NK-92 treated with Interleukin-12 subunit alpha and Interleukin-12 subunit beta, amount 100 ng/mL, for 24 hours (cell line): ENCODE measurements at places on chromosomes 4 and X.

DNA sequence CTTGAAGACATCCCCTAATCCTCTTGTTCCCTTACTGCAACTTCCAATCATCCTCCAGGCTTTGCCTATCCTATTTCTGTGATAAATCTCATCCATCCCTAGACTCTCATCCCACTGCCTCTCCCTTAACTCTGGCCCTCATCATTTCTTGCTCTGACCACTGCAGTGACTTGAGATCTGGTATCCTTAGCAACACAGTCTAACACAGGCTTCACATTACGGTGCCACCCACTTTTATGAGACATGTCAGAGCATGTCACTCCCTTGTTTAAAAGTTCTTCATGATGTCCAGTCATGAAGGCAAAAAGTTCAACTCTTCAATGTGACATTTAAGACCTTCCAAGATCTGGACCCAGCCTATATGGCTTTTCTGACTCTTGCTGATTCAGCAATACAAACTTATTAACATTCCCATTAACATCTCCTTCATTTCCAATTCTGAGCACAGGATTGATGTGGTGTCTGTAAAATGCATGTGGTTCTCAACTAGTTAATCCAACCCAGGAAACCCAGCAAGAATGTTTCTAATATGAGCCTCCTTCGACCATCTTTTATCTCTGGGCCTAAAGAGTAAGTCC is 64.0 kb downstream of the OR13H1 start:
- DNase-seq = no peak

DNA sequence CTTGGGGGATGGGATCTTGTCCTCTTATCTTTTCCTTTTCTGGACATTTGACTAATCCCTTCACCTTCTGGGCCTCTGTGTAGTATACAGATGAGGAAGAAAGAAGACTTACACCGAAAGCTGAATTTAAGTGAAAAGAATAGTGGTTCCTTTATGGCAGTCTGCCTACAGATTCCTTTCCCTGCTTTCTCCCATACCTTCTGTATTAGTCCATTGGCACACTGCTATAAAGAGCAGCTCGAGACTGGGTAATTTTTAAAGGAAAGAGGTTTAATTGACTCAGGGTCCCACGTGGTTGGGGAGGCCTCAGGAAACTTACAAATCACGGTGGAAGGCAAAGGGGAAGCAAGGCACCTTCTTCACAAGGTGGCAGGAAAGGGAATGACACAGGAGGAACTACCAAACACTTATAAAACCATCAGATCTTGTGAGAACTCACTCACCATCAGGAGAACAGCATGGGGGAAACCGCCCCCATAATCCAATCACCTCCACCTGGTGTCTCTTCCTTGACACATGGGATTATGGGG is 34.0 kb upstream of the CD38 start:
- no peak for DNase-seq

- no peak for DNase-seq
Measured at GRCh38 chr4:13430834-13431568, 53.1 kb downstream of the RAB28 start.

DNA sequence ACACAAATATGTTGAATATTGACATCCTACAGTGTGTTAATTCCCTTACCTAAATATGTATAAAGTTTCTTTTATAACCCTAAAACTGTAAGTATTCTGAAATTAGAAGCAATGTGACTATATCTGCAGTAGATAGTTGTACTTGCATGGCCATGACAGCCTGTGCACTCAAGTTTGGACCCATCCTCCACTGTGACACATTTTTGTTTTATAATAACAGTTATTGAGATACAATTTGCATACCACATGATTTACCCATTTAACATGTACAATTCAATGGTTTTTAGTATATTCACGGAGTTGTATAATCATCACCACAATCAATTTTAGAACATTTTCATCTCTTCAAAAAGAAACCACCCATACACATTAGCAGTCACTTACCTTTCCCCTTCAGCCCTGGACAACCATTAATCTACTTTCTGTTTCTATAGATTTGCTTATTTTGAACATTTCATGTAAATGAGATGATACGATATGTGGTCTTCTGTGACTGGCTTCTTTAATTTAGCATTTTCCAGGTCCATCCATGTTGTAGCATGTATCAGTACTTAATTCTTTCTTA is 29.6 kb downstream of the HERC3 start:
- DNase-seq = no peak

DNA sequence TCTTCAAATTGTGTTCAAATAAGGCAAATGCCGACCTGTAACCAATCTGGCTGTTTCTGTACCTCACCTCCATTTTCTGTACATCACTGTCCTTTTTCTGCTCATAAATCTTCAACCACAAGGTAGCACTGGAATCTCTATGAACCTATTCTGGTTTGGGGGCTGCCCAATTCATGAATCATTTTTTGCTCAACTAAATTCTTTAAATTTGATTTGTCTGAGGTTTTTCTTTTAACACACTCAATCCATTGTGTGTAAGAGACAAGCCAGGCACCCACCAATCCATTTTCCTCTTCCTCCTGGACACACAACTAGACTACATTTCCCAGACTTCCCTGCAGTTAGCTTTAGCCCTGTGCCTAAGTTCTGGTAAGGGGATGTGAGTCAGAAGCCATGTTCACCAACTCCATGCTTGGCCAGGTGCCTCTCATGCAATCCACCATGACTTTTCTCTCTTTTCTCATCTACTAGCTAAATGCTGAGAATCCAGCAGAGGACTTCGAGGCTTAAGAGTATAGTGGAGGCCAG is 193.2 kb upstream of the KLF3 start:
- DNase-seq = no peak

DNA sequence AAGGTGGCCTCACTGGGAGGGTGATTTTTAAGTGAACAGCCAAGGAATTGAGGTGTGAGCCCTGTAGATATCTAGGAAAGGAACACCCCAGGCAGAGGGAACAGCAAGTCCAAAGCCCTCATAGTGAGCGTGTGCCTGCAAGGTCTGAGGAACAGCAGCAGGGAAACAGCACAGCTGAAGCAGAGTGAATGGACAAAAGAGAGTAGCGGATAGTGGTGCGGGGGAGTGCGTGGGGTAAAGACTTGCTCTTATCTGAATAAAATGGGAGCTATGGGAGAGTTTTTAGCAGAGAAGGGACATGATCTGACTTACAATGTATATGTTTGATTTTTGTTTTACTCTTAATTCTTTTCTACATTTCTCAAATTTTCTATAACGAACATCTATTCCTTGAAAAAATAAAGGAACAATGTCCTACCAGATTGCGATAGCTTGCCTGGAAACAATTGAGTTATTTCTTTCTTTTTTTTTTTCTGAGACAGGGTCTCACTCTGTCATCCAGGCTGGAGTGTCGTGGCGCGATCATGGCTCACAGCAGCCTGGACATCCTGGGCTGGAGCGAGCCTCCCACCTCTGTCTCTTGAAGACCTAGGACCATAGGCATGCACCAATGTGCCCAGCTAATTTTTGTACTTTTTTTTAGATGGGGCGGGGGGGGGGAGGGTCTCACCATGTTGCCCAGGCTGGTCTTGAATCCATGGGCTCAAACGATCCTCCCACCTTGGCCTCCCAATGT is 19.5 kb upstream of the HADH start:
- no peak for DNase-seq

- DNase-seq = no peak
Measured at GRCh38 chr4:150600812-150601445, 19.0 kb downstream of the MAB21L2 start.

DNA sequence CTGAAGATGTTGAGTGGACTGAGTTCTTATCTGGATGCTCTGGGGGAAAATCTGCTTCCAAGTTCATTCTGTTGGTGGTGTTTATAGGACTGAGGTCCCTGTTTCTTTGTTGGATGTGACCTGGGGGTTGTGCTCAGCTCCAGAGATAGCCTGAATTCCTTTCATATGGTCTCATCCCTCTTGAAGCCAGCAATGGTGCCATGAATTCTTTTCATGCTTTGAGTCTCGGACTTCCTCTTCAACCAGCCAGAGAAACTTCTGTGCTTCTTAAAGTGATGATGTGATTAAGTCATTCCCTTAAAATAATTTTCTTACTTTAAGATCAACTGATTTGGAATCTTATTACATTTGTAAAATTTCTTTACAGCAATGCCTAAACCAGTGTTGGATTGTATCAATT is 233.8 kb upstream of the UGT8 start:
- DNase-seq = no peak

DNA sequence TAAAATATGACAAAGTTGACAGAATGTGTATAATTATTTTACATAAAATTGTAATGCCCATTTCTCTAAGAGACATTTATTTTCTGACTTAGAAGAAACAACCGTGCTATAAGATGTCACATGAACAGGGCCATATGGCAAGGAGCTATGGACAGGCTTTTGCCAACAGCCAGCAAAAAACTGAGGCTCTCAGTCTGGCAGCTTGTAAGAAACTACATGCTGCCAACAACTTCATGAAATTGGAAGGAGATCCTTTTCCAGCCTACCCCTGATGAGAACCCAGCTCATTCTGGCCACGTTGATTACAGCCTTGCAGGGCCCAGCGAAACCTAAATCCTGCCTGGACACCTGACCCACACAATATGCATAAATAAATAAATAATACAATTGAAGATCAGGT is 250.3 kb upstream of the ARSJ start:
- DNase-seq = no peak

DNA sequence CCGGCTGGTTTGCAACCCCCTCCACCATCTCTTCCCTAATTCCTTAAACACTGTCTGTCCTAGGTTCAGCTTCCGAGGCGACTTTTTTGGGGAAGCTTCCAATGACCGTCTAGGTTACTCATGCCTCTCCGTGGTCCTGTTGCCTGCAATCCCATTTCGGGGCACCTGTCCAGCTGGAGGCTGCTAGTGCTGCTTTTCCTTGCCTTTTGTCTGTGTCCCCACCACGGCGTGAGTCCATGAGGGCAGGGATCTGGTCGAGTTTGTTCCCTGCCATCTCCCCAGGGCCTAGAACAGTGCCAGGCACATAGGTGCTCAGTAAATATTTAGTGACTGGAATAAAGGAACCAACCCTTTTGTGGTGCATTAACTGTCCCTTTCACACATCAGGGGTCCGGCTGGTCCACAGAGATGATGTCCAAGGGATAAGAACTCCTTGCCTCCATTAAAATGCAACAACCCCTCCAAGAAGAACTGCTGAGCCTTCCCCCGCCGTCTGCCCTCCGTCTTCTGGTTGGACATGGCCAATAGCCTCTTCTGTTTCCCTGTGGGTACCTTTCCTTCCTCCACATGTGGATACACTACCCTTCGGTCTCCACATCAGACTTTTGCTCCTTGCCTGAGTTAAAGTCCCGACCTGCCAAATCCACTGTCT is 5.7 kb upstream of the SORCS2 start:
- no peak for DNase-seq

DNA sequence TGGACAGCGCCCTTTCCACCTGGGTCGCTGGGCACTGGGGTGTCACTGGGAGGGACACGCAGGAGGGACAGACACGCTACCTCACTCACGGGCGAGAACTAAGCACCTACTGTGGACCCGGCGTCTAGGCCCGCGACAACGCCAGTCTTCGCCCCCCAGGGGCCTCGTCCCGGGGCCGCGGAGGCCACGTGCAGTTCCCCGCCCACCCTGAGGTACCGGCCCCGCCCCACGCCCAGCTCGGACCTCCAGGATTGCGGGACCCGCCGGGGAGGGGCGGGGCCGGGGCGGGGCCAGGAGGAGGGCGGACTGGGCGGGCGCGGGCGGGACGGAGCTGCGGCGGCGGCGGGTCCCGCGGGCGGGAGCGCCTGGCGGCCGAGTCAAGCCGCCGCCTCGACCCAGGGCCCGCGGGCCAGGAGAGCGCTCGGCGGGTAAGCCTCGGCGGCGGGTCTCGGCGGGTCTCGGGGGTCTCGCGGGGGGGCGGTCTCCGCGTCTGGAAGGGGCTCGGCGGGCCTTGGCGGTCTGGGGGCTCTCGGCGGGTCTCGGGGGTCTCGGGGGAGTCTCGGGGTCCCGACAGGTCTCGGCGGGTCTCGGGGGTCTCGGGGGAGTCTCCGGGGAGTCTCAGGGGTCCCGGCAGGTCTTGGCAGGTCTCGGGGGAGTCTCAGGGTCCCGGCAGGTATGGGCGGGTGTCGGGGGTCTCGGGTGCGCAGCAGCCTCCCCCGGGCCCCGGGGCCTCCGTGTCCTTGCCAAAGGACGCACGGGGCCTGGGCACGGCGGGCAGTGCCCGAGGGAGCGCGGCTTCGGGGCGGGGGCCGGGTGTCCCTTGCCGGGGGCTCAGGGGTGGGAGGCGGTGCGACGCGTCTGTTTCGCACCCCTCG is at the start of gene SH3BP2:
Gene SH3BP2, plus strand, starts transcription at position 375 of the 875 bp plus-strand sequence. CDS start 27,533 bp downstream, outside the sequence.
- no peak for DNase-seq

DNA sequence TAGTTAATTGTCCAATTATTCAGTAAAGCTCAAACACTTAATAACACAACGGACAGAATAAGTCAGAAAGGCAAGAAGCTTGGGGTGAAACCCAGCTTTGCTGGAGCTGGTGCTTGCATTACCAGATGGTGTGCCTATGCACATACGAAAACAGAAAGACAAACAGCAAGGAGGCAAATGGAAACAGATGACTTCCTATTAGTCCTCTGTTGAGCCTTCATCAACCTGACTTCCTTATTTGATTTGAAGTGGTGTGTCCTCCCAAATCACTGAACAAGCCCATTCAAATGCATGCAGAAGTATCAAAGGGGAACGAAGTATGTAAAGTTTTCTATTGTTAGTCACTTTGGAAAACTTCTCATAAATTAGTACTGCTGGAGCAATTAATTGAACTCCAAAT is 166.2 kb downstream of the ATP10D start:
- DNase-seq = no peak

DNA sequence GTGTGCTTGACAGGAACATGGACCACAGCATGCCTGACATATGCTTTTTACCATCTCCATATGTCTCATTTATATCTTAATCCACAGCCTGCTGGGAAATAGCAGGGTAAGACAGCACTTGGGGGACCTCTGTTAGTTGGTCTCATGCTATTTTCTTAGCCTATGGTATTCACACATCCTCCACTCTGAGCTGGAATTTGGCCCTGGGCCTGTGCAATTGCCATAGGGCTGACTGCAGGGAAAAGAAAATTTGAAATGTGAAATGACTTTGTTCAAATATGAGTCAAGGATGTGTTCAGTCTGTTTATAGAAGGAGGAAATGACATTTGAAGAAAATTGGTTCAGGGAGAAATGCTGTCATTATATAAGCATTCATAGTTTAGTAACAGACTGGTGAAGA is 9.6 kb upstream of the MAP7D3 start:
- no peak for DNase-seq

- DNase-seq = no peak
Measured at GRCh38 chr4:103364083-103364482, 165.9 kb upstream of the CENPE start.
